ENCODE measurements at places on chromosomes 1 and 21.

DNA sequence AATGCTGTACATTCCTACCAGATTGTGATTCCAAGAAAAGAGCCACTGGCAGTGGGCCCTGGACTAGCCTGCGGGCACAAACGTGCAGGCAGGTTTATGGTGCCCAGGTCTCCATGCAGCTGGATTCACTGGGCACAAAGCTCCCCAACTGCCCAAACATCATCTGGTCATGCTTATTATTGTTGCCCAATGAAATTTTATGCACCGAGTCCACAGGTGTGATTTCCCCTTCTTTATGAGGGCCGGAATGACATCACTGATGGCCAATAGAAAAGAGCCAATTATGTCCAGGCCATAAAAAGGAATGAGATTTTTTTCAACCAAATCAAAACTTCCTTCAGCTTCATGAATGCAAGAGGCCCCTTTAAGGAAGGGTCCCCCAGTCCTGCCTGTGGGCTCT, 66.2 kb downstream of the ERI3 start:
- DNase-seq, result no peak

DNA sequence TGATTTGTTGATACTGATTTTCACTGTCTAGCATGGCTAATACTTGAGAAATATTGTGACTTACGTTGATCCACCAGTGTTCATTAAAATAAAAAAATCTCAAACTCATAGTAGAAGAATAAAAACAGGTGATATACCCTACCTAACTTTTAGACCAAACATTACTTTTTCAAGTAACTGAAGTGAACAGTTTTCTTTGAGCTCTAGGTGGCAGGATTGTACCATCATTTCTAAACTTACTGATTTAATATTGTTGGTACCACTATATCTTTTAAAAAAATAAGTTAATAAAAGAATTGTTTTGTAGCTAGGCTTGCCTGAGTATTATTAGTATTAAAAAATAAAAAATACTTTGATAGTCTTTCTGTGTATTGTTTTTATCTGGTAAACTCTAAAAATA, 21.5 kb downstream of the CDC73 start:
- DNase-seq, result no peak

DNA sequence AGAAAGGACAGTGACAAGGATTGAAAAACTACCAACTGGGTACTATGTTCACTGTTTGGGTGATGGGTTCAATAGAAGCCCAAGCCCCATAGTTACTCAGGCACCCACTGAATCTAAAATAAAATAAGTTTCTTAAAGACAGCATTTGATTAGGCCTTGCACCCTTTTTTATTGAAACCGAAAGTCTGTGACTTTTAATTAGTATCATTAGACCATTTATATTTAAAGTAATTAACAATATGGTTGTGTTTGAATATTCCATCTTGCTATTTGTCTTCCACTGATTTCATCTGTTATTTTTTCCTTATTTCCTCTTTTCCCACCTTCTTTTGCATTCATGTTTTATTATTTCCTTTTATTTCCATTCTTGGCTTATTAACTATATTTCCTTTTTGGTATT, 27.4 kb downstream of the KLHDC7A start:
- no peak for DNase-seq

DNA sequence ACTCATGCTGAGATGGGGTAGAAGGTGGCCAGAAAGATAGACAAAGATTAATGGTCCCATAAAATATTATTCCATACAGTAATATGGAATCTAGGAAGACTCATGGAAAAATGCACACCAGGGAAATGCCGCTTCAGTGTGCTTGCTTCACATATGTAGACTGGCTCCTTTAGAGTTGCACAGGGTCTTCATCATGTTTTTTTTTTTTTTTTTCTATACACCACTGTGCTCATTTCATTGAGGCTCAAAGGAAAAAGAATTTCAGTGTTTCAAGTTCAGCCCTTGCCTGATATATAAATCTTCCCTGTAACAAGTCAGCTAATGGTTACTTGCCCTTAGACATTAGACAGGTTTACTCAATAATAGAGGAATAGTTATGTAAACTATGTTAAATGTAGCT, 33.2 kb downstream of the KCNK2 start:
- DNase-seq, result no peak

- peak; percentile 74 for DNase-seq
Observed at GRCh38 chr1:151062741-151063371, 2.7 kb downstream of the MLLT11 start.

DNA sequence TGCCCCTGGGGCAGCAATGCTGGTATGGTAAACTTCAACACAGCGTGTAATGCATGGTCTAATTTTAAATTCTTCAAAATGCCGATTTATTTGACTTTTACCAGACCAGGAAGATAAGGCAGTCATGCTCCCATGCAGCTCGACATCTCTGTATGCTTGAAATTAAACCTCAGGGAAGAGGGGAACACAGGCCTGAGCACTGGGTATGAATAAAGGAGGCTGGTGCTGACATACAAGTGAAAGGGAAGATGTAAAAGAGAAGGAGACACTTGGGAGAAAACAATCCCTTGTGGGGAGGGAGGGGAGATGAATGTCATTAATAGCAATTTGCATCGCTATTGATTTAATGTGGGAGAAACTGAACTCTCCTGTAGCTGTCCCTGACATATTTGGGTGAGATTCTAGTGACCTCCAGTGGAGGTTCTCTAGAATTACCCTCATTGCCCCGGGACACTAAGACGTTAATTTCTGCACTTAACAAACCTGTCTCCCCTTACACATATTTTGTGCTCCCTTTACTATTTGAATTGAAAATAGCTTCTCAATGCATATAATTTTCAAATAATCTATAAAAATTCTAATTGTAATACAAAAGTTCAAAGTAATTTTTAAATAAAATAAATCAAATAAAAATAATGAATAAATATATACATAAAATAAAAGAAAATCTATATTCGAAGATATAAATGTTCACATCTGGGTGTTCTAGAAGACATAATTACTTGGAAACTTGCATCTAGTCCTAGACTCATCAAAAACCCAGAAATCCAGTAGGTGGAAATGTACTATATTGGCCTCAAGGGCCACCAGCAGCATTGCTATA, 283.1 kb downstream of the LMX1A start:
- DNase-seq, result peak; percentile 4

GRCh38 chr21:42779431-42779861, 99.9 kb downstream of the WDR4 start:
- DNase-seq, result no peak

All from amniotic stem cell (primary cell).